ENCODE measurements at places on chromosomes 6 and 20.

GRCh38 chr20:18678549-18679419, 90.9 kb downstream of the DTD1 start:
- peak; percentile 47 for DNase-seq

DNA sequence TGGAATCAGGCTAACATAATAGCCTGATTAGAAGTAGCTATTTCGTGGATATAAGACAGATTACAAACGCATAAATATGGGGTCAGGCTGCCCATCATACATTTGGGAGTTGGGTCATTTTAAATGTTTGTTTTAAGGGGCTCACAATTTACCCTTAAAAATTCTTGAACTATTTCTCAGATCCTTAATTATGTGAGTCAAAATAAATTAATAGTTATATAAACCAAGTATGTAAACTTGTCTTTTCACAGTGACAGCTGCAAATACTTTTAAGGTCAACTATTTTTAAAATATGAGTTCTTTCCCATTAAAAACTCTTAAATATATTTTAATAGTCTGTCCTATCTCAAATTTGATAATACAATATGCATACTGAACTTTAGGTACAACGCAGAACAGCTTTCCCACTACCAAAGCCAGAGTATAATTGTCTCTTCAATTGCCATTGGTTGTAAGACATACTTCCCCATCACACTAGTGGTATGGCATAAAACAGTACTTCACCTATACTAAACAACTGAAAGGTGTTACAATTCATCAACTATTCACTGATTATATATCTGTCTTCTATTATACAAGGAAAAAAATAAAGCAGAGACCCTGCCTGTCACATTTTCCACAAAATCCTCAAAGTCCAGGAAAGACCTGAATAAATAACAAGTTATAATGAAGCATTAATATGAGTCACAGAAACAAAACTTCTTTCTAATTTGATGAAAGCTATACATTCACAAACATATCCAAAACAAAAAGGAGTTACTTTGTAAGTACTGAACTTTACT, 80.8 kb upstream of the COL21A1 start:
- no peak for DNase-seq

DNA sequence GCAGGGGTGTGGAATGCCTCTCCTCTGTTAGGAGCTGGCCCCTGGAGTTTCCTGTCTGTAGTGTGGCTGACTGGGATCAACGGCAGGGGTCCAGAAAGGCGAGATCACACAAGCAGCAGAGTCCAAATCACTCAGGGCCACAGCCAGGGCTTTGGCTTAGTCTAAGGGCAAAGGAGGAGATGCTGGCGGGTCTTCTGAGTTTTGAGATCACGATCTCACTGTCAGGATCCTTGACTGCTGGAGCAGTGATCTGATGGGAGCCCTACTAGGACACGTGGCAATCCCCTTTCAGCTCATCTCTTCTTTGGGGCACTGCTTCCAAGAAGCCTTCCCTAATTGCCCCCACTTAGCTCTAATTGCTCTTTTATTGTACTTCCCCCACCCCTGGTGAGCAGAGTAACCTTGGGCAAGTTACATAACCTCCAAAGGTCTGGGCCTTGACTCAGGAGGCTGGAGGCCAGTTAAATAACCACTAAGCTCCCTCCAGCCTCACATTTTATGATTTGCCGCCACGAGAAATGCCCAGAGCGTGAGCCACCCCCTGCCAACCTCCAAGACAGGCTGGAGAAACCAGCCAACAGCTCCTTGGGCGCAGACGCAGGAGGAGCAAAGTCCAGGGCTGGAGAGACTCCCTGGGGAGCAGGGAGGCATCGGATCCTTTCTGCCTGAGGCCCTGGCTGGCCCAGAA, 12.0 kb downstream of the KCNK5 start:
- DNase-seq = no peak

- DNase-seq = peak; percentile 59
These were observed 51.9 kb downstream of the GCLC start for GRCh38 chr6:53492860-53493634.

DNA sequence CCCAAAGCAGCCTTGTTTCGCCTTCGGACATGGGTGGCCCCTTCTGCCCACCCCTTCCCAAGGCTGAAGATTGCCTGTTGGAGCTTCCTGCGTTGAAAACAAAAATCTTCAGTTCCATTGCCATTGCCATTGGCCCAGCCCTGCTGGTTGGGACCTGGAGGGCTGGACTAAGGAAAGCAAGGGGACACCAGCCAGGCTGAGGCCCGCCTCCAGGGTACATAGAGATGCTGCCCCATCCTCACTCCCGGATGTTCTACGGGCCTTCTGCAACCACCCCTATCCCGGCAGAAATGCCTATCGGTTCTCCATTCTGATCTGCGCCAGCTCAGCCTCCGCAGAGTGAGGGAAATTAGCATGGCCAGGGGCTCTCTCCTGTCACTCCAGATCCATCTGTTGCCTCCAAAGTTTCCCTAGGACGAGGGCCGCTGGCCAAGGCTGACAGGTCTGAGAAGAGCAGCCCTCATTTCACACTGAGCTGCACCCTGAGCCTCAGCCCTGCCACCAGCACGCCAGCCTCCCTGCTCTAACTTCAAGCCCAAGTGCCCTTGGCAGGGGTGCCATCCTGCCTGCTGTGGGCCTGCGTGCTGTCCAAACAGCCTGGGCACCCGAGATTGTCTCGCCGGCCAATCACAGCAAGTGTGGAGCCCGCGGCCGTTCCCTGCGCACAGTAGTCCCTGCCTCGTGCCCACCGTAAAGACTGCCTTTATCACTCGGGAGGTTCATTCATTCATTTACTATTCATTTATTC, 13.4 kb upstream of the STX16 start:
- no peak for DNase-seq

DNA sequence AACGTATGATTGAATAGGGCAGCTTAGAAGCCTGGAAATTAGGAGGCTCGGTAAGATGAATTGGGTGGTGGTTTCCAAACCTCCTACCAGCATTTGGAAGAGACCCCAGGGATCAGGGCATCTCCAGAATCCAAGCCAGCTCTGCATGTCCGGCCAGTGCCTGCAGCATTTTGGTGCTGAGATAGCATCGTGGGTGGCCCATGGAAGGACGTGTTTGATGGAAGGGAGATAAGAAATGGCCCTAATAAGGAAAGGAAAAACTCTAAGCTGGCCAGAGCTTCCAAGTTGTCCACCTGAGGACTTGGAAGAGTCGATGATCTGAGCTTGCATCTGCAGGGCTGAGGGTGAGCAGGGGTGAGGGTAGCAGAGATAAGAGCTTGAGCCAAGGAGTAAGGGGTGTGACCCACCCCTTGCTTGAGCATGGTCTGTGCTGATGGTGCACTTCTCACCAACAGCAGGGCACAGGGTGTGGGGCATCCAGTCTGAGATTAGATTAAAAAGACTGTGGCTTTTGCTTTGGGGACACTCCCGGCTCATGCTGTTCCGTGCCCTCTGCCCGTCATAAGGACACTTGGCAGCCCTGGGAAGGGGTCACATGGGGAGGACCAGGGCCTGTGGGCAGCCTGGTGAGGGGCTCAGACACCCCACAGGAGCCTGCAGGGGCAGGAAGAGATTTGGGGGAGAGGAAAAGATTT, 213.2 kb downstream of the ERMARD start:
- no peak for DNase-seq

DNA sequence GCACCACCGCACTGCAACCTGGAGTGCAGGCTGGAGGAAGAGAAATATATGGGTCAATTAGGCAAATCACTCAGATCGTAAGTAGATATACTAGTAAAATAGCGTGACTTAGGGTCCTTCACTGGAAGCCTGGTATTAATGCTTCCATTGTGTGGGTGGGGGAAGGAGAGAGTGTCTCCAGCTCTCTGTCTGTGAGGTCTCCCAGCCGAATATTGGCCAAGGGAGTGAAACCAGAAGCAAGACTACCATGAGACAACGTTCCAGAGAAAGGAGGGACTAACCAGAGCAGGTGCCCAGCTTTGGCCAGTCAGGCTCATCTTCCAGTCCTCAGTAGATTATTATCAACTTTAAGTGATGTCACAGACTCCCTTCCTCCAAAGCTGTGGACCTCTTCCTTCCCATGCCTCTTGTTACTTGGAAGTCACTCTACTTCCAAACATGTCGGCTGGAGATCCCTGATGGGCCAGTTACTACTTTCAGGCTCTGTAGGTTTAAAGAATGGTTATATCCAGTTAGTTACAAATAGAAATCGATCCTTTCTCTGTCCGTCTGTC, 28.8 kb downstream of the MTHFD1L start:
- DNase-seq = no peak

DNA sequence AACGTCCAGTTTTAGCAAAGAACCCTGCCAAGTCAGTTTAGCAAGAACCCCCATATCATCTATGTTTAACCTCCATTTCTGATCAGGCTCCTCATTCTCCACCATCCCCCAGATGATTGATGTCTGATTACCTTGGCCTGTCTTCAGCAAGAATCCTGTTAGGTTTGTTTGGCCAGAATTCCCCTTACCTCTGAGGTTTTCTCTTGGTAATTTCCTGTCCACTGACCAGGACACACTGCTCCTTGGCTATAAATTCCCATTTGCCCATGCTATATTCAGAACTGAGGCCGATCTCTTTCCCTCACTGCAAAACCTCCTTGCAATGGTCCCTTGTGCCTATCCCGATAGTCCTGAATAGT, 27.0 kb downstream of the ZNF311 start:
- DNase-seq = no peak

DNA sequence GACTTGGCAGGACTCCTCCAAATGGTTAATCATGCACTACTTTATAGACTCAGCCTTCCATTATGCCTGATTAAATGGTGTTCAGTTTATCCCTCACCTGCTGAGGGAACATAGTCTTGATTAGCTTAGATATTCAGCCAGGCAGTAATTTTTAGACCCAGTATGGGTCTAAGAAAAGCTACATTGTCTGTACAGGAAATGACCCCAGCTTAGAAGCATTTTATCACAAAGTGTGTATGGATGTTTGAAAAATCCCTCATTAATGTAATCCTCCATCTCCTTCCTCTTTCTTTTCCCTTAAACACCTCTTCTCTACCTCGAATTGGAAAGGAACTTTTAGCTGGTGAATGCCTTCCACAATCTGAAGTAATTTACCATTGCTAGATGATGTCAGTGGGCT, 252.2 kb upstream of the BMP2 start:
- DNase-seq = no peak

GRCh38 chr6:30876039-30876730, 8.1 kb upstream of the DDR1 start:
- DNase-seq = peak; percentile 93

GRCh38 chr6:52726193-52726542, 37.1 kb downstream of the GSTA2 start:
- DNase-seq = no peak

- DNase-seq = no peak
These were observed 69.9 kb downstream of the MRPL14 start for GRCh38 chr6:44057238-44057930.

- DNase-seq = peak; percentile 89
These were observed 98.5 kb downstream of the TFAP2A start for GRCh38 chr6:10316373-10316721.

DNA sequence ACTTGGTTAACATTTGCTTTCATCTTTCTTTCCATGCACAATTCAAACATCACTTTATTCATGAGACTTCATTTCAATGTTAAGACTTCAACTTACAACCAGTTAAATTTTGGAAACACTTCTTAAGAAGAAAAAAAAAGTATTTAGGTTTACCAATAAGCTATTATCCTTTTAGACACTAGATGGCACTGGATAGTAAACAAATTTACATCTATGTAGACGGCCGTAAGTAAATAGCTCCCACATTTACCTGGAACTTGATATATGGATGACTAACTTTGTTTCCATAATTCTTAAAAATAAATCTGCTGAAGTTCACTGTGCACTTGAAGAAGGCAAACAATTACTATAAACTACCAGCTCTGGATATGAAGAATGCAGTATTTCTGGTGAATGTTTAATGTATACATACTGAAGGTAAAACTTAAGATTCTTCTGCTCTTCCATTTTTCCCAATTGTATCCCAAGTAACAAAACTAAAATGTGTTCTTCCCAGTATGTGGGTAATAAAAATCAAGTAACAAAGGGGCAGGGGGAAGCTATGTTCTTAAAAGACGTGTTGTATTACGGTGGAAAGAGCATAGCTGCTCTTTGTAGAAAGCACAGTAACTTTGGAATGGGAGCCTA, 130.6 kb upstream of the C6orf118 start:
- DNase-seq = peak; percentile 50

DNA sequence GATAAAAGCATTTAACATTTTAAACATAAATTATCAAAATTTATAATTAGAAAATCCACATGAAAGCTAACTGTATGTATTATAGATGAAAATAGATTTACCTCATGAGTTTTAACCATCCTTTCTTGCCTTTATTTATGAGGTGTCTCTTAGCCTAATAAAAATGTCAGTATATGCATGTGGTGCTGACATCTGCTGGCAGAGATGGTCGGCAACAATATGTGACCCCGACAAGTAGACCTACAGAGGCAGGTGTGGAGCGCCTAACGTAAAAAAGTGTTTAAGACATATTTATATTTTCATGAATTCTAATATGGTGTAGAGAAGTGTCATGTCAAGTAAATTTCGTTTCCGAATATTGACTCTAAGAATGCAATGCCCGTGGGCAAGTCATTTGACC, 149.0 kb upstream of the FUT9 start:
- peak; percentile 8 for DNase-seq

DNA sequence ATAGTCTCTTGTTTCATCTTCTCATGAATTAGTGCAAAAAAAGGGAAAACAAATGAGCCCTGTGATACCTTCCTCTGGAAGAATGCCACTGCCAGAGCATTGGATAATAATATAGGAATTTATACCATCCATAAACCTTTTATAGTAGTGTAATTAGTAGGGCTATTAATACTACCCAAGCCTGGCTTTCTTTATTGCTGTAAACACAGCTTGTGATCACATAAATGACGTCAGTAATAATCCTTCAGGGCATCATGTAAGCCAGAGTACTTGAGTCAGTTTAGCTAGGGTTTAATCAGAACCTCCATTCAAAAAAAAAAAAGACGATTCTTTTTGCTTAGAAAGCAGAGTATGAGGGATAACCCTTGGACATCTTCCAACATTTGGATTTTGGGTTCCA, 264.8 kb downstream of the SLC35F1 start:
- DNase-seq = no peak

- DNase-seq = no peak
These were observed 61.0 kb downstream of the KIF6 start for GRCh38 chr6:39664173-39664572.

GRCh38 chr6:143058987-143059386, 1.7 kb upstream of the AIG1 start:
- DNase-seq = no peak

- no peak for DNase-seq
These were observed 533 bp downstream of the OSTM1 start for GRCh38 chr6:108074057-108074358.

DNA sequence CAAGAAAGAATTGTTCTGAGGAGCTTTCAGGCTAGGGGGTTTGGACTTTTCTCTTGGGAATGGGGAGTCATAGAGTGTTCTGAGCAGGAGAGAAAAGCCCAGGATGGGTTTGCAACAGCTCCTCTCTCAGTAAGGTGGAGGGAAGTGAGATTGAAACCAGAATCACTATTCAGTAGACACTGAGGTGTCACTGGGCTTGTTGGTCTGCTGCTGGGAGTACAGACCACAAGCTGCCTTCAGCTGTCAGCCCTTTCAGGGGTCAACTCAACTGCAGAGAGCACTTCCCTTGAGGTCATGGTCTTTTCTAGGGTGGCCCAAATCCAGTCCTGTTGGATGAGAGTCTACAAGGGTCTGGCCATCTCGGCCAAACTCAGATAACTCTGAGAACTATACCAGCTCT, 12.9 kb upstream of the FOXA2 start:
- no peak for DNase-seq

- no peak for DNase-seq
These were observed 298.0 kb downstream of the QKI start for GRCh38 chr6:163712566-163712961.

Data from iris pigment epithelial cell (primary cell).